ENCODE measurements at places on chromosomes 4 and X. TPM values are rescaled to one million over a fixed set of nuclear protein-coding genes. Genes with fewer than 3 reads are reported as not detected.

DNA sequence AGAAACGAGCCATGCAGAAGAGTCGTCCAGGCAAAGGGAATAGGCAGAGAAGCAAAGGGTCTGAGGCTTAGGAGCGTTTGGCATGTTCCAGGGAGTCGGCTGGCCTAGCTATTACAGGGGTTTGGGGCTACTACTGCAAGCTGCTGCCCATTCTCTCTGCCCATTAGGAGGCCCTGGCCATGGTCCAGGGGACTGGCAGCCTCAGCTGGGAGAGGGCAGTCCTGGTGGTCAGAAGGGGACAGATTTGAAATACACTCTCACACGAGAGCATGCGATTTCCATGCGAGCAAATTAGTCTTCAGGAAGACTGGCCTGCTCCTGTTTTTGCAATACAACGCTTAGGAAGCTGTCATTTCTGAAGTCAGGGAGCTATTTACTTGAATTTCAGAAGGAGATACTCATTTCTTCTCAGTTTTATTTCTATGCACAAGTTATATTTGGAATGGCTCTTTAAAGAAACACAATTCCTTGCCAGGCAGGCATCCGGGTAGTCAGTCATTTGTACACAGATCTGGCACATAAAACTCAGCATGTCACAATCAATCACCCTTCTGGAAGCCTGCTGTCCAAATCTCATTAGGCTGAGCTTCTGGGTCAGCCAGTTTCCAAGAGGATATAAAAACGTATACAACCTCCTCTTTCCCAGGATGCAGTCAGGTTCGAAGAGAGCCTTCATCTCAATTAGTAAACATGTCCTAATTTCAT is 27.0 kb downstream of the PROM1 start:
- no peak for DNase-seq

DNA sequence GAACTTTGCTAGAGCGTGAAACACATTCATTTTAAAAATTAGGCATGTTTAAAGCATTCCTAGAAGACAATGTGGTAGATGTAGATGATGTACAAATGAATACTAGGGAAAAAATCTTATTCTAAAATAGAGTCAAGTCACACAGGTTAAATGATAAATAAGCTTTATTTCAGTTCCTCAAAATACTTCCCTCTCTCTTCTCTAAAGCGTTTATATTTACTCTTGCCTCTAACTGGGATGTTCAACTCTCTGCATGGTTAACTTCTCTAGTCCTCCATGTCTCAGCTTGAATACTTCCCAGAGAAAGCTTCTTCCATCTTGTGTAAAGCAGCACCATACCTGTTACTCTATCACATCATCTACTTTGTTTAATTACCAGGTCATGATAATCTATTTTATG is 30.9 kb upstream of the GLRA3 start:
- no peak for DNase-seq

- no peak for DNase-seq
These were observed 24.4 kb downstream of the TMEM144 start for GRCh38 chr4:158234671-158235070.

- no peak for DNase-seq
These were observed 5.5 kb upstream of the OPRPN start for GRCh38 chr4:70392057-70392776.

- no peak for DNase-seq
These were observed 449.5 kb downstream of the SPRY1 start for GRCh38 chr4:123846092-123846491.

GRCh38 chrX:78946178-78946931 is 1.2 kb downstream of the P2RY10 start:
- DNase-seq: no peak

GRCh38 chr4:168139336-168139735 is 47.0 kb downstream of the ANXA10 start:
- no peak for DNase-seq

DNA sequence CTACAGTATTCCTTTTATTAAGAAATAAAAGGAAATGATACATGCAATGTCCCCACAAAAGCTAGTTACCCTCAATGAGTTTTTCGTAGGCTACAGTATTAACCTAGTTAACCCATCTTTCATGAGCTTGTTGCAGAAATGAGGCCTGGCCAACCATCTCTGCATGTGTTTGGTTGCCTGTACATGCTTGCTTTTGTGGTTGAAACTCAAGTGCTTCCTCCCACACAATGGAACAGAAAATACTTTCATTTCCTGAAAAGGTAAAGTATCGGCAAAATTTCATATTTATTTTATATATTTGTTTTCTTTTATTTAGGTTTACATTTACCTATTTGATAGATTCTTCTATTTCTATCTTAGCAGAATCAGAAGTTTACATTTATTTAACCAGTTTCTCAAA is 214.6 kb upstream of the FAM241A start:
- no peak for DNase-seq

GRCh38 chrX:129361576-129361975 is 161.7 kb downstream of the SMARCA1 start:
- DNase-seq: no peak

GRCh38 chr4:7332216-7333023 is 102.3 kb downstream of the PSAPL1 start:
- DNase-seq: no peak

GRCh38 chrX:130952266-130953043 is 49.4 kb upstream of the ENOX2 start:
- no peak for DNase-seq

DNA sequence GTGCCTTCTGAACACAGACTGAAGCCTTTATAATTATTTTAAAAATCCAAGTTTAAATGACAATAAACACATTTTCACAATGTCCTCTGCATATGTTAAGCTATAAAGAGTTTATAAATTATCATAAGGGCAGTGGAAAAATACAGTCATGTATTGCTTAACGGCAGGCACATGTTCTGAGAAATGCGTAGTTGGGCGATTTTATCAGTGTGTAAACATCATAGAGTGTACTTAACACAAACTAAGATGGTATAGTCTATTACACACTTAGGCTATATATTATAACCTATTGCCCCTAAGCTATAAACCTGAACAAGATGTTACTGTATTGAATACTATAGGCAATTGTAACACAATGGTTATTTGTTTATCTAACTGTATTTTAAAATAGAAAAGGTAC is 254.7 kb downstream of the GABRG1 start:
- no peak for DNase-seq

DNA sequence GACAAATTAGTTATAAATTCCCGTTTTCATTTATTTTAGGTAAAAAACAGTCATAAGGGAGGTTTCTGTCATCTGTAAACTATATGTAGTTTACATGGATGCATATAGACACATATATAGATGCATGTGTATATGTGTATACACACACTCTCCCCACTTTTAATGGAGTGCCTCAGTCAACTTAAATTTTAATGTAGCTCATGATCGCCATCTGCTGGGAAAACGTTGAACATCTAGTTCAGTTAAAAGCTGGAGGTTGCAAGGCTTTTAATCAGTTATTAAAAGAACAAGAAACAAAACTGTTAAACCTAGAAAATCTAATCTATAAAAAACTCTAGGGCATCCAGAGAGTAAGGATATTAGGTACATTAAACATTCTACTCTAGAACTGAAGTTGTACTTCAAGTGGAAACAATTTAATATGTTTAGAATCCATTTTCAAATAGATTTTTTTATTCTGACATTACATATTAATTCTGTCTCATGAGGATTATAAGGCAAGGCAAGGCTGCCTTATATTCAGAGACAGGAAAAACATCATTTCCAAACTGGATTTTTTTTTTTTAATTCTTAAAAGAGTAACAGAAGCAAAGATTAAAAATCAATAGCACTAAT is 122.6 kb downstream of the SHISA3 start:
- no peak for DNase-seq

DNA sequence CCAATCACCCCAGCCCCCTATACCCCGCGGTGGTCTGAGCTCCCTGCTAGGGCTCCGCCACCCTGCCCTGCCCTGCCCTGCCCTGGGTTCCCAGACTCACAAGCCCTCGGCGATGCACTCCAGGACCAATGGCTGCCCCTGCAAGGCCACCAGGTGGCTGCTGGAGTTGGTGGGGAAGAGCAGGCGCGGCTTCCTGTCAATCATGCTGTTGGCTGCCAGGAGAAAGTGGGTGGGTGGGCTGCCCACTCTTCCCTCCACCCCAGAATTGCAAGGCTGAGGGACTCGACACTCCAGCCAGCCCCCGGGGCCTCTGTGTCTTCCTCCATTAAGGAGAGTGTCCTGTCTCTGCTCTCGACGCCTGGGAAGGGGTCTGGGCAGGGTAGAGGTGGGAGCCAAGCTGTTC is 15.7 kb downstream of the L1CAM start:
- DNase-seq: no peak

DNA sequence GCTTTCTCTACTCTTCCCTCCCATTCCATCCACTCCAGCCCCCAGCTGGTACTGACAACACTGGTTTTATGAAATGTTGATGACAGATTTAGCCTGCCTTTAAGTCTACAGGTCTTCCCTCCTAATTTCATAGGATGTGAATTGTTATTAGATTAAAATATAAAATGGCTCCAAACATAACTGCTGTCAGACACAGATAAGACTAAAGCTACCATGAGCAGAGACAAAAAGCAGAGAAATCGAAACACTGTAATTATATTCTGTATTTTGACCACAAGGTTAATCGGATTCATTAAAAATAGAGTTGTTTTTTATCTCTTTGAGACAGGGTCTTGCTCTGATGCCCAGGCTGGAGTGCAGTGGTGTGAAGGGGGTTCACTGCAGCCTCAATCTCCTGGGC is 28.3 kb downstream of the SEC24D start:
- no peak for DNase-seq

- no peak for DNase-seq
These were observed 2.3 kb downstream of the FRYL start for GRCh38 chr4:48777739-48778138.

GRCh38 chrX:31837445-31838049 is 765.7 kb upstream of the FTHL17 start:
- DNase-seq: no peak

GRCh38 chrX:17591741-17592110 is 145.6 kb upstream of the SCML1 start:
- DNase-seq: no peak

GRCh38 chr4:185936650-185937376 is 124.8 kb upstream of the SORBS2 start:
- peak; percentile 31 for DNase-seq

GRCh38 chrX:47224266-47224895 is 5.9 kb downstream of the CDK16 start:
- no peak for DNase-seq

GRCh38 chrX:86946569-86946968 is 571.0 kb upstream of the KLHL4 start:
- no peak for DNase-seq

DNA sequence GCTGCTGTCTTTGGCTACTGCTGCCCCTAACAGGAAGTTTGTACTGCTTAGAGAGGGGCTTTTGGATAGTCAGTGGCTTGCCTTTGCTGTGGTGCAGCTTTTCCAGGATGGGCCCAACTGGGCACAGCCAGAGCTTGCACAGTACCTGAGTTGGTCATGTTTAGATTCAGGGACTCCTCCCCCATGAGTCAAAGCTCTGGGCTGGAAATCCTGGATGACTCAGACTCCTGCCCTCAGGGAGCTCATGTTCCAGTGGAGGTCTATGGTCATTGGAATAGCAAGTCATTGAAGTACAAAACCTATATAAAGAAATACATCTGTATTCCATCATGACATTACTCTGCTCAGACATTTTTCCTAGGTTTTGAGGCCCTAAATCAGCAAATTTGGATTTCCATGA is 66.7 kb upstream of the PJA1 start:
- DNase-seq: no peak

DNA sequence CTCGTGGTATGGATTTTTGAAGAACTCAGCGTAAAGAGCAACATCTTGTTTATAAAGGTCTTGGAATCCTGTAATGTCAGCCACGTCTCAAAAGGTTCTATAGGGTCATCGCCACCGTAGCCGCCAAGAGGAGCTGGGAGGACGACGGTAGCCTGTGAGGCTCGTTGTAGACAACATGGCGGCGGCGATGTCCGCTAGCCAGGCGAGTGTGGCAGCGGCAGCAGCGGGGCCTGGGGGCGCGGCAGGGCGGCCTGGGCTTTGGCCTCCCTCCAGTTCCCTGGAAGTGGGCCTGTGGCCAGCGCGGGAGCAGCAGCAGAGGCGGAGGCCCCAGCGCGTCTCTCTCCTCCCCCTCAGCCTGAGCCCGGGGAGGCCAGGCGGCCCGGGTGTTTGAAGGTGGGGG is 143.5 kb upstream of the PBDC1 start:
- no peak for DNase-seq

- DNase-seq: no peak
These were observed 252.6 kb upstream of the MAD2L1 start for GRCh38 chr4:120319046-120319767.

- no peak for DNase-seq
These were observed 32.5 kb downstream of the TACC3 start for GRCh38 chr4:1753697-1754311.

DNA sequence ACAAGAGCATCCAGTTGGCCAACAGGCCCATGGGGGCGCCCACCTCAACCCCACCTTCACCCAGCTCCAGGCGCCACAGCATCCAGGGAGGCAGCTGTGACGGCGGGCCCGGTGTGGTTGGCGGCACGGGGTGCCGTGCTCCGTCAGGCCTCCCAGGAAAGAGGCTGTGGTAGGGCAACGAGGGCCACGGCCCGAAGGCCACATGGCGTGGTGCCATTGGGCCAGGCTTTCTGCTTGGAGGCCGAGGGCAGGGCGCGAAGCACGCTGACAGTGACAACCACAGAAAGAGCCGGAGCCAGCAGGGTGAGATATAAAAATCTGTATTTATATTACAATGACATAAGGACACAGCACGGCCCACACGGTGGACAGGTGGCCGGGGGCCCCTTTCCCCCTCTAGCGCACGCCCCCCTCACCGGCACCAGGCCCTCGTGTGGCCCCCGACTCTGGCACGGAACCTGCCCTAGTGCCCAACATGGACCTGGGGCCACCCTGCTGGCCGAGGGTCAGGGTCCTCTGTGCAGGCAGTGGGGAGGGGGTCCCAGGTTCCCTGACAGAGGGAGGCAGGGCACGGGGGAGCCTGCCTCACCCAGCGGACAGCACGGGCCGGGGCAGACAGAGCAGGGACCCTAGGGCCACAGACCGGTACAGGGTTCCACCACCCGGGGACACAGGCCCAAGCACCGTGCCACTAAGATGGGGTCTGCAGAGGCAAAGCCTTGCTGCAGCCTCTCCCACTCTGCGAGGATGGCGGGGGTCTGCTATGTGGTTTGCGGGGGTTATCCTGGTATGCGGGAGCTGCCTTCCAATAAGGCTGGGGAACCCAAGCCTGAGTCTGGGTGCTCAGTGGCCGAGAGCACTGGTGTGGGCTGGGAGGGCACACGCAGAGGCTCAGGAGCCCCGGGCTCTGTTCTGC is 5.5 kb upstream of the HAUS3 start:
- DNase-seq: peak; percentile 86

GRCh38 chr4:73600954-73601353 is 19.3 kb downstream of the RASSF6 start:
- no peak for DNase-seq

The ARHGEF6 gene
- 15.9 TPM for total RNA-seq

The MAGEC1 gene
- total RNA-seq: not detected

The BEX4 gene
- total RNA-seq: 31.1 TPM

The NWD2 gene
- 0.42 TPM for total RNA-seq

The GAGE12J gene
- not detected for total RNA-seq

The TBC1D1 gene
- 223 TPM for total RNA-seq

The CLNK gene
- not detected for total RNA-seq

The LRCH2 gene
- total RNA-seq: 11.6 TPM

The PRSS12 gene
- total RNA-seq: 1.4 TPM

The TRIM61 gene
- total RNA-seq: 0.46 TPM

The DMRTC1 gene
- total RNA-seq: not detected

Measured in esophagus muscularis mucosa (tissue), 4 donors.